ENCODE measurements at places on chromosomes 5 and 9.

- DNase-seq = no peak
These were observed 272.8 kb downstream of the GAS1 start for GRCh38 chr9:86674487-86674886.

GRCh38 chr5:131994533-131995226 lies 16.8 kb downstream of the ACSL6 start:
- DNase-seq = no peak

- DNase-seq = no peak
These were observed 11.8 kb downstream of the CCDC187 start for GRCh38 chr9:136292026-136292538.

DNA sequence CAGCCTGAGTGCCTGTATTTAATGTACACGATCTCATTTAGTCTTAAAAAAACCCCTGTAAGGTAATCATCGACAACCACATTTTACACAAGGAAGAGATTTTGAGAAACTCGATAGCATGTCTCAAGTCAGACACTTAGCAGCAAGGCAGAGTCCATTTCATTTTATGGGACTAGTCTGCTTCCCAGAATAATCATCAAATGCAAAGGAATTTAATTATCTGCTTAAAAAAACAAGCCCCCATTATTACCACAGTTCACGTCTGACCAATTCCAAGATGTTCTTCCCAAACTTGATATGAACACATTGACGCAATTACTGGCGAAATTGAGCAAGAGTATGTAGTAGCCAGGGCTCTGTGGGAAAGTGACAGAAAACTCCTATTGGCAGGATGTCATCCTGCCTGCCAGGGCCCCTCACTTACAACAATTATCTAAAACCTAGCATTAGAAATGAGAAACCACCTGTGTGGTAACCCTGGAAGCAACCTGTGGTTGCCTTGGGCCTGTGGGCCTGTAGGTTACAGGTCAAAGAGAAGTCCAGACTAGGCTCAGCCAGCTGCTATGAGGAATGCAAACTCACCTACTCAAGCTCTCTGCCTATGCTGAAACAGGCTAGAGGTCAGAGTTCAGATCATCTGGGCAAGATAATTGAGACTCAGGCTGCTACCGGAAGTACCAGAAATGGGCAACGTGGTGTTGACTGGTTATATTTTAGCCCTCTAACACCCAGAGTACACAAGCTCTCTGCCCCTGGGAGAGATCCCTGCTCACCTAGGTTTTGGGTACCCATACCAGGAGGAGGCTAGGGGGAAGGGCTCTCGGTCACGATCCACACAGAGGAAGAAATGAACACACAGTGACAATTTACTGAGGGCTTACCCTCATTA lies 1.6 kb downstream of the B4GALT1 start:
- no peak for DNase-seq

DNA sequence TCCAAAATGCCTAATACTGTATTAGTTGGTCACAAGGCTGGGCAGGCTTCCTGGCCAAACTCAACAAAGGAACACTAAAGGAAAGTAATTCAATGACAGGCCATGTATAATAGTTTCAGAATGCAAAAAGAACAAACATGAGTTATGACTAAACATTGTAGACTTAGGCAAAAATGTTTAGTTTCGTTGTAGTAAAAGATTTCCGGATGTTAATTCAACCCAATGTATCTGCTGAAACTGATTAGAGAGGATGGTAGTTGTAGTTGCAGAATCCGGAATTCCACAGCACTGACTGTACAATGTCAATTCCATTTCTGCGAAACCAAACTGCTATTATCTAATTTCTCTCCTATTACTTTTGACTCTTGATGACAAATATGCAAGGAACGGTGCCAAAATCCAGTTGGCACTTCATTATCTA lies 117.9 kb upstream of the FST start:
- no peak for DNase-seq

DNA sequence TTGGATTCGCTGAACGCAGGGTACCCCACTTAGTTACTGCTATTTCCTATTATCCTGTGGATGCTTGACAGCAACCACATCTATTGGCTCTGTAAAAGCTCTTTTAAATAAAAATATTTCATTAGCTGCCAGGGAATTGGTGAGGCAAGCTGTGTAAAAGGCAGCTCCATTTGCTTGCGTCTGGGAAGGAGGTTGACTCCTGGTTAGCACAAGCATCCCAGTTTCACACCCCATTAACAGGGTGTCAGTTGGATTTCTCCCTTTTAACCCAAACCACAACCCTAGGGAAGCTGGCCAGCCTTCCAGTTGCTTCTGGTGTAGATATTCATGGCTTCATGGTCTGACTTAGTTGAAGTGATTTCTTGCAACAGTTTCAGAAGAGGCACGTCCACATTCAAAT lies 151.0 kb downstream of the GPBP1 start:
- DNase-seq = no peak

- no peak for DNase-seq
These were observed 6.1 kb upstream of the MOB3B start for GRCh38 chr9:27535701-27536118.

DNA sequence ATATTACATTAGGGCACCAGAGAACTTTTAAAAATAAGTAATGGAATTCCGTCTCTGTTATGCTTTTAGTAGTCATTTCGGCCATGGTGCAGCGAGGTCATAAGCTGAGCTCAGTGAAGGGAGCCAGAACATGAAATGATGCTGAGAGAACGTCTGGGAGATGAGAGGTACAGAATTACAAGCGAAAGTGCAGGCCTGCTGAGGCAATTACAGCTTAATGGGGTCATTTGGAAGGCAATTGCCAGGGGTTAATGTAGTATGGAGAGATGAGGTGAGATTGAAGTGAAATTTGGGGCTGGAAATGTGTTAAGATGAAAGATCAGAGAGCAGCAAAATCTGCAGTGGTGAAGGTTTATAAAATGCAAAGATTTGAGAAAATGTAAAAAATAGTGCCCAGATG lies 96.5 kb downstream of the PBX3 start:
- no peak for DNase-seq

DNA sequence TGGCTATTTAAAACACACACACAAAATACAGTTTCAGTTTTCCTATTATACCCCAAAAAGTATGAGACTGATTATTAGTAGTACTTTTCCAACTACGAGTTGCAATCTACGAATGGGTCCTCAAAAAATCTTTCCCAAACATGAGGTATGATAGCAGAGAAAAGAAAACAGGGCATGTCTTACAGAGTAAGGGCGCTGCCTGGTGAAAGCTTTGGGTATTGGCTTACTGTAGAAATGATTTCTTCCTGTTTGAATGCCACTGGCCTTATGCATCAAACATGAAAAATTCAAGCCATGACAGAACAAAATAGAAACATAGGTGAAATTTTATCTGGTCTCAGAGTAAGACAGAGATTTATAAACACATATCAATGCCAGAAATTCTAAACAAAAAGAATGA lies 448.0 kb downstream of the SPOCK1 start:
- DNase-seq = no peak

DNA sequence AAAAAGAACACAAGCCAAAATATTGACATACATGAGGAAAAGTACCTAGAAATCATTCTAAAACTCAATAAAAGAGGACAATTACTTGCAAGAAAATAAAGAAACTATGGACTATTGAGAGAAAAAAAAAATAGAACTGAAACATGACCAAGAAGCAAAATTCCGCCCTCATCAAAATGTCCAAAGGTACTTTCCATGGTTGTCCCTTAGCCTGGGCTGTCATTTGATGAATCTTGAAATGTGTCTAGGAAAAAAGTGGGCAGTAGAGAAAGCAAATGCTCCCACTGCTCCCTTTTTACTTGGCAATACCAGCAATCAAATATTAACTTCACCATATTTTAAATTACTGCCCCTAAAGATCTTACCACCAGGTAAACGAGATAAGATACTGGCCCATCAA lies 10.8 kb downstream of the NRG2 start:
- DNase-seq = no peak

DNA sequence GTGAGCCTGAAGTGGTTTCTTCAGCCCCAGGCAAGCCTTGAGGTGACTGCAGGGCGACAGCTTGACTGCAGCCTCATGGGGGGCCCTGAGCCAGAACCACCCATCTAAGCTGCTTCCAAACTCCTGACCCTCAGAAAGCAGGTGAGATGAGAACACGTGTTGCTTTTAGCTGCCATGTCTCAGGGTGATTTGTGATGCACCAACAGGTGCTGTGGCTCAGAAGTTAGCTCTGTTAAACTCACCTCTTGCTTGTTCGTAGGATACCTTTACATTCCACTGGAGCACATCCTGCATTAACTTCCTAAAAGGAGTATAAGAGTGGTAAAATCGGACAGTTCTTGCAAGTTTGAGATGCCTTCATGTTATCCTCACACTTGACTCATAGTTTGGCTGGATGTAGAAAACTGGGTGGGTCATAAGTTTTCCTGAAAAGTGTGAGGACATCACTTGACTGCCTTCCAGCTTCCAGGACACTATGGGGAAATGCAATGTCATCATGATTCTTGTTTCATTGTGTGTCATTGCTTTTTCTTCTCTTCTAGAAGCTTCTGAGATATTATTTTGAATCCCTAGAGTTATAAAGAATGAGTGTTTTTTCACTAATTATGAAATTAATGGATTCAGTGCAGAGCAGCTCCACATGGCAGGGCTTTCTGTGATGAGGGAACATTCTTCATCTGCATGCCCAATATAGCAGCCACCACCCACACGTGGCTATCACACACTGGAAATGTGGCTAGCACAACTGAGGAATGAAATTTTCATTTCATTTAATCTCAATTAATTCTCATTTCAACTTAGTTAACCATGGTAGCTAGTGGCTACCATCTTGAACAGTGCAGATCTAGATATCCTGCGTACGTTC lies 92.3 kb downstream of the HSD17B3 start:
- no peak for DNase-seq

GRCh38 chr9:135775911-135776310 lies 73.9 kb downstream of the KCNT1 start:
- no peak for DNase-seq
